ENCODE measurements at places on chromosomes 5 and 9. TPM values are rescaled to one million over a fixed set of nuclear protein-coding genes. Genes with fewer than 3 reads are reported as not detected.

DNA sequence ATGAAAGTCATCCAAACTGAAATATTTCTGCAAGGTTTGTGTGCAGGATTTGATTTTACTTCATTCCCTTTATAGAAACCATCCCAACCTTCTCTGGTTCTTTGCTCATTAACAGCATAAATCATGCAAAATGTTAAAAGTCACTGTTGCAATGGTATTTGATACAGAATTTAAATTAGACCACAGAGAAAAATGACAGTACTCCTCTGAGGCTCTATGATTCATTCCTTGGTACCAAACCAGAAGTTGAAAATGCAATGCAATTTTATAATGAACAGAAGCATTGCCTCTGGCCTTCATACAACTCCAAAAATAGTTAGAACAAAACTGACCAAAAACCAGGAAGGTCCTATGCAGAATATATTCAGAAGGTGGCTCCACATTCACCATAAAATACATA is 607.1 kb downstream of the TLE1 start:
- peaks cover 23% of the 10 kb centered on the region for H3K4me1 ChIP-seq
- no peak for DNase-seq
- H3K27me3 ChIP-seq: no peaks in the 10 kb centered on the region
- H3K4me3 ChIP-seq: no peak overlapping the region
- no peak overlapping the region for H3K27ac ChIP-seq

DNA sequence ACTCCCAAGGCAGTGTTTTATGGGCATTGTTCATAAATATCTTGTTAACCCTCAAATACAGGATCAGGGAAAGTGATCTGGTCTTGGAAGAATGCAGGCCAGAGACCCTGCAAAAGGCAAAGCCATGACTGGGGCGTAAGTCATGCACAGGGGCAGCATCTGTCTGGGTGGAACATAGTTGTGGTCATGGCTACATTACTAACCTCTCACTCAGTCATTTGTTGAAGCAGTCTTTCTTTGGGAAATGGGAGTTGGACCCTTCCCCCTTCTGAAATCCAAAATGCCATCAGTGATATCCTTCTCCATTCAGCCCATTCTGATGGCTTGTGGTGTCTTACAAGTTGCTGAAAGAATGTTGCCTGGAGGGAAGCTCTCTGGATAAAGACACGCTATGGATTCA is 68.1 kb downstream of the GDNF start:
- H3K36me3 ChIP-seq: no peaks in the 10 kb centered on the region
- peak overlapping the region; percentile 60 for H3K27ac ChIP-seq
- DNase-seq: peak; percentile 94
- H3K4me1 ChIP-seq: peaks cover 31% of the 10 kb centered on the region

DNA sequence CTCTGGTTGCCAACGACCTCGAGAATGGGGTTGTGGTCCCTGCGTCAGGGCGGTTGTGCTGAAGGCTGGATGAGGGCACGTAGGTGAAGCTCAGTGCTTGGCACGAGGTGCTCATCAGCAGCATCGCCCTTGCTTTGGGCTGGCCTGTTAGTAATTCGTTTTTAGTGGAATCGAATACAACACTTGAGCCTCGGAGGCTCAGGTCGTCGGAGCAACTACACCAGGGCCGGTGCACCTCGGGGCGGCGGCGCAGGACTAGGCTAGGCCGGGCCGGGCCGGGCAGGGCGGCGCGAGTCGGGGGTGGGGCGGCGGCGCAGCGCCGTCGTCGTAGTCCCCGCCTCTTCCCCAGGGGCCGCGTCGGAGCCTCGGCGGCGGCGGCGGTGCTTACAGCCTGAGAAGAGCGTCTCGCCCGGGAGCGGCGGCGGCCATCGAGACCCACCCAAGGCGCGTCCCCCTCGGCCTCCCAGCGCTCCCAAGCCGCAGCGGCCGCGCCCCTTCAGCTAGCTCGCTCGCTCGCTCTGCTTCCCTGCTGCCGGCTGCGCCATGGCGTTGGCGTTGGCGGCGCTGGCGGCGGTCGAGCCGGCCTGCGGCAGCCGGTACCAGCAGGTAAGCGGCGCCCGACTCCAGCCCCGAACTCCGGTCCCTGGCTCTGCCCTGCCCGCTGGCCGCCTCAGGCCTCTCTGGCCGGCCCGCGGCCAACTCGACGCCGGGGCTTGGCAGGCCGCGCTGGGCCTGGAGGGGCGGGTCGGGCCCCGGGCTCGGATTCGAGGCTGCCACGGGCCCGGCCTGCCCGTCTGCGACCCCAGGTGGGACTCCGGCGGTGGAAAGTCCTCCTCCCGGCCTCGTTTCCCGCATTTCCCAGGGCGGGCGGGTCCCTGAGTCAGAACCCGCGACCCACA is at the start of gene NDFIP1:
NDFIP1 (plus strand) TSS at position 348 of the 899 bp plus-strand sequence; CDS start at position 544, 196 bp downstream.
- H3K4me1 ChIP-seq: peaks cover 11% of the 10 kb centered on the region
- no peaks in the 10 kb centered on the region for H3K27me3 ChIP-seq
- peak within 1 kb of the TSS; percentile 35 for H3K27ac ChIP-seq
- DNase-seq: peak; percentile 77

DNA sequence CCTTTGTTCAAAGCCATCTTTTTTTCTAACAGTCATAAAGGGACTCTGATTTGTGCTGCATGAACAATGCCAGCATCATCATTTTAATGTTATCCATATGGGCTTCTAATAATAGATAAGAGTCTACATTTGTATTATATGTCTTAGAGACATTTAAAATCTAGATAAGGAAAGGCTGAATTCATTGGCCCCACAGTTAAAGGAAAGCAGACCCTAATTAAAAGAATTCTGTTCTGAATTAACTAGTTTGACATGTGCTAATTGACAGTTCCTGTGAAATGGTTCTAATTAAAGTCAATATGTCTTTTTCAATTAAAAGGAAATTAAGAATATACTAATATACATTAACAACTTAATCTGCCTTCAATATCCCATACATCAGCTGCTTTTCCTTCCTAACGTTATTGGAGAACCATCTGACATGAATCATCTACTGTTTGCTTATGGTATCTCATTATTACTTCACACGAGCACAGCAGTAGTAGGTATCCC is 104.7 kb downstream of the NR2F1-AS1 start:
- H3K4me3 ChIP-seq: no peak overlapping the region
- peaks cover 23% of the 10 kb centered on the region for H3K36me3 ChIP-seq
- H3K27me3 ChIP-seq: no peaks in the 10 kb centered on the region

DNA sequence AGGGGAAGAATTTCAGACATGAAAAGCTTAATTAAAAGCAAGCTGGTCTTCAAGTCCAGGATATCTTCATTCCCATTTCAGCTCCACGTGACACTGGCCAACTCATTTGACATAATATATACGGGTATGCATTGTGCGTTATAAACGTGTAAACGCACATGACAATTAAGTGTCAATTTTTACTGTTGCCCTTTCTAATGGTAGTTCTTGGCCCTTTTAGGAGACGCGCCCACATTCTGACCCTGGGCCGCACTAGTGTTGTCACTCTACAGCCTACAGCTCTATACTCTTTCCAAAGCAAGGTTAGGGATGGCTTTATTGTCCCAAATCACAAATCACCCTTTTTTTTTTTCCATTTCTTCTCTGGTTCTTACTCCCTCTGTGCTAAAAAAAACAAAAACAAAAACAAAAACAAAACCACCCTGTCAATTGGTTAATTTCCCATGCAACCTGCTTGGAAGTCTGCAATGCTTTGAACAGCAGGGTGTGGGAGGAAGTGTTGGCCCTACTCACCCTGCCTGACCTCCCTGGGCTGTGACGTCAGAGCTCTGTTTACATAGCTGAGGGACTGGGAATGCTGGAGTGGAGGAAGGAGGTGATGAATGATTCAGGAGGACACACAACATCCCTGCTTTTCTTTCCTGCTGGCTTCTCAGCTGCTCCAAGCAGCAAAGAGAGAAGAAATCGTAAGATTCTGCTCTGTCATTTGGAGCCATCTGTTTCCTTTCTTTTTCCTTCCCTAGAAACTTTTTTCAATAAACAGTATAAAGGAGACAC is 19.3 kb downstream of the RFK start:
- H3K27me3 ChIP-seq: no peaks in the 10 kb centered on the region
- peak; percentile 72 for DNase-seq
- H3K4me1 ChIP-seq: peaks cover 22% of the 10 kb centered on the region
- no peak overlapping the region for H3K27ac ChIP-seq
- H3K36me3 ChIP-seq: no peaks in the 10 kb centered on the region

GRCh38 chr5:40678460-40679147 is 1.1 kb upstream of the PTGER4 start:
- H3K27ac ChIP-seq: peak overlapping the region; percentile 92
- peak overlapping the region; percentile 90 for H3K4me3 ChIP-seq
- no peaks in the 10 kb centered on the region for H3K27me3 ChIP-seq
- DNase-seq: peak; percentile 31

DNA sequence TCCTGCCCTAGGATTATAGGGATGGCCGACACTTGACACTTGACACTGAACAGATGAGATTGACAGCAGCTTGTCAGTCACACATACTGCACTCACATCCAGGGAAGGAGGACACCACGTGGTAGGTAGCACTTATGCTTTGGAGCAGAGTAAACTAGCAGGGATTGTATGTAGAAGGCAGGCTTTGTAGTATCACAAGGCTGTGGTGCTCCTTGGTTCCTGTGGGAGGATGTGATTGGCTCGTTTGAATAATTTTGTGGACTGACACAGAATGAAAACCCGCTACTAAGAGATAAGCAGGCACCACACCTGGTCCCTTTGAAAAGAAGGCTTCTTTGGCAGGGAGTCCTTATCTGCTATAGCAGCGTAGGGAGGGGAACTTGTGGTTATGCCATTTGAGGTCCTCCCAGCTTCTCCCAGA is 63.6 kb upstream of the IL12B start:
- no peaks in the 10 kb centered on the region for H3K36me3 ChIP-seq
- no peaks in the 10 kb centered on the region for H3K4me1 ChIP-seq
- no peaks in the 10 kb centered on the region for H3K27me3 ChIP-seq
- H3K27ac ChIP-seq: no peak overlapping the region

DNA sequence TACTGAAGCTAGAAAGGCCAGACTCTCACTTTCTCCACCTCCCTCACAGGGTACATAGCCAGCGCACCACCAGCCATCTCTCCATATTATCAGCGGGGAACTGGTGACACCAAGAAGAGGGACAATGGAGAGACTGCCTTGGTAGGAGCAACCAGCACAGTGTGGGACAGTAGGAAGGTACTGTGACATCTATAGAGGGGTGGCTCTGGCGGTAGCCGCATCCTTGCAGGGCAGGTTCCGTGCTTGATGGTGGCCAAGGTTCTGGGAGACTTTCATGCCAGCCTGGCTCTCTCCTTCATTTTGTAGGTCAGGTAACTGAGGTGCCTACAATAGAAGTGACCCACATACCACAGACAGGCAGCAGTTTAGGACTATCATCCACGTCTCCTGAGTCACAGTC is 65.5 kb upstream of the SMIM23 start:
- H3K36me3 ChIP-seq: no peaks in the 10 kb centered on the region
- H3K27ac ChIP-seq: no peak overlapping the region
- H3K4me3 ChIP-seq: no peak overlapping the region
- no peak for DNase-seq

GRCh38 chr9:97487107-97487506 is 14.4 kb upstream of the TMOD1 start:
- peaks cover 6% of the 10 kb centered on the region for H3K4me1 ChIP-seq
- H3K27me3 ChIP-seq: no peaks in the 10 kb centered on the region
- no peaks in the 10 kb centered on the region for H3K36me3 ChIP-seq
- no peak overlapping the region for H3K27ac ChIP-seq
- DNase-seq: peak; percentile 66

GRCh38 chr5:122493091-122494021 is 181.3 kb downstream of the SNCAIP start:
- H3K4me1 ChIP-seq: no peaks in the 10 kb centered on the region
- no peak overlapping the region for H3K4me3 ChIP-seq
- no peaks in the 10 kb centered on the region for H3K27me3 ChIP-seq
- H3K36me3 ChIP-seq: no peaks in the 10 kb centered on the region
- DNase-seq: no peak
- no peak overlapping the region for H3K27ac ChIP-seq

GRCh38 chr9:135641745-135642144 is 2.4 kb upstream of the GLT6D1 start:
- no peak overlapping the region for H3K4me3 ChIP-seq
- no peak overlapping the region for H3K27ac ChIP-seq
- no peaks in the 10 kb centered on the region for H3K36me3 ChIP-seq
- DNase-seq: no peak
- no peaks in the 10 kb centered on the region for H3K4me1 ChIP-seq
- H3K27me3 ChIP-seq: no peaks in the 10 kb centered on the region

DNA sequence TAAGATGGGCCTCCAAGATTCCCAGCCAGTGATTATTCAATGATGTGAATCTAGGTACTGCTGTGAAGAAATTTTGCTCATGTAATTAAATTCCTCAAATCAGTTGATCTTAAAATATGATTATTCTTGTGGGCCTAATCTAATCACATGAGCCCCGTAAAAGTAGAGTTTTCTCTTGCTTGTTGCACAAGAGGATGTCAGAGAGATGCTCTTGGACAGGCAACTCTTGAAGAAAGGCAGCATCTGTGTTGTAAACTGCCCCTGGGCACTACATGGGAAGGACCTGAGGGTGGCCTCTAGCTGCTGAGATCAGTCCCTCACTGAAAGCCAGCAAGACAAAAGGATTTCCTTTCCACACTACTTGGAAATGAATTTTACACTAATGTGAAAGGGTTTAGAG is 132.9 kb downstream of the TRPM3 start:
- no peak overlapping the region for H3K27ac ChIP-seq
- DNase-seq: no peak
- no peaks in the 10 kb centered on the region for H3K27me3 ChIP-seq
- no peak overlapping the region for H3K4me3 ChIP-seq

DNA sequence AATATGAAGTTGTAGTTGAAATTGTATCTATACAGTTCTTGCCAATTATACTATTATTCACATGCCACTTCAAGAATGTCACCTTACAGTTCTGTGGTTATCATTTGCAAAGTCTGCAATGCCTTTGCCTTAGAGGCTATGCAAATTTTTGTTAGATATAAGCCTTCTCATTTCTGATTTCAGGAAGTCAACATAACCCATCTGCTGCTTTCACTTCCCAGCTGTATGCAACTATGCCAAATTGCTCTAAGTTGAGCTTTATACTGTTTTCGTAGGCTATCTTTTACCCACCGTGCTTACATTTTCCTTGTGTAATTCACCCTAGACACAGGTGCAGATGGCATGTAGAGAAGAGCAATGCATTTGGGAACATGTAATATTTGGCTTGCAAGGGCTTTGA is 1083.0 kb downstream of the CDH9 start:
- H3K4me1 ChIP-seq: no peaks in the 10 kb centered on the region
- H3K4me3 ChIP-seq: no peak overlapping the region
- DNase-seq: no peak
- no peaks in the 10 kb centered on the region for H3K27me3 ChIP-seq
- H3K27ac ChIP-seq: no peak overlapping the region

DNA sequence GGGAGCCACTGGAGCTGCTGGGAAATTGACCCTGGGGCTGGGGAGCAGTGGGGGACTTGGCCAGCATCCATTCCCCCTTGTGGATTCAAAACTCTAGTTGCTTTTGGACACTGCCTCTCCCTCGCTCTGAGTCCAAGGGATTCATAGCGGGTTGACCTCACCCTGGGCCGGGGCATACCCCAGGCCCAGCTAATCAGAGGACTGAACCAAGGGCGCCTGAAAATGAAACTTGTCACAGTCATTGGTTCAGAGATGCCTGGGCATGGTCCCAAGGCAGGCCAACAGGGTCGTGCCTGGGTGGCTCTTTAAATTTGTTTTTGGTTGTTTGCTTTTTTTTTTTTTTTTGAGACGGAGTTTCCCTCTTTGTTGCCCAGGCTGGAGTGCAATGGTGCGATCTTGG is 22.6 kb downstream of the STK10 start:
- H3K27ac ChIP-seq: no peak overlapping the region
- no peak for DNase-seq
- H3K4me1 ChIP-seq: no peaks in the 10 kb centered on the region
- H3K36me3 ChIP-seq: no peaks in the 10 kb centered on the region

Gene NMUR2
- not detected for total RNA-seq

Gene PCDHB11
- total RNA-seq: 0.69 TPM

Gene TMEM167A
- total RNA-seq: 35.7 TPM

Gene CCNJL
- total RNA-seq: 7.7 TPM

Gene DMRT3
- total RNA-seq: not detected

Gene IL3
- not detected for total RNA-seq

Gene RETREG1
- 8.5 TPM for total RNA-seq

Measured in PC-3 (cell line).